M059J (cell line): ENCODE measurements at places on chromosomes 12 and 14. TPM values are rescaled to one million over a fixed set of nuclear protein-coding genes. Genes with fewer than 3 reads are reported as not detected.
A peak's percentile ranks its signal among the peaks of the same experiment; 100 is the strongest.

- no peak for DNase-seq
Observed at GRCh38 chr12:124940143-124940392, 25.6 kb upstream of the UBC start.

DNA sequence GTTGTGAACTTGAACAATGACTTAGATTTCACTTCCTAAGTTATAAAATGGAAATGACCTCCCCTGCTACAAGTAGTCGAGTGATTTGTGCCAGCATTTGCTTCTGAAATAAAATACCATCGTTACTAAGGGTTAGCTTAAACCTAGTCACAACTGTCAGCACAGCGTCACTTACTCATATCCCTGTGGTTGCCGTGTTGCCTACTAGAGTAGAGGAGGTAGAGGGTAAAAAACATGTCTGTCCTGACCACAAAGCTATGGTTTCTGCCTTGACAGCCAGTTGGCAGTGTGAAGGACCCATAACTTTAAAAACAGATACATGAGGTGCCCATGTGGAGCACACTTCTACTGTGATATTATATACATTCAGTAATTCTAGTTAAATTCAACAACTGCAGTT is 234.2 kb upstream of the RGS6 start:
- DNase-seq, result peak; percentile 38

DNA sequence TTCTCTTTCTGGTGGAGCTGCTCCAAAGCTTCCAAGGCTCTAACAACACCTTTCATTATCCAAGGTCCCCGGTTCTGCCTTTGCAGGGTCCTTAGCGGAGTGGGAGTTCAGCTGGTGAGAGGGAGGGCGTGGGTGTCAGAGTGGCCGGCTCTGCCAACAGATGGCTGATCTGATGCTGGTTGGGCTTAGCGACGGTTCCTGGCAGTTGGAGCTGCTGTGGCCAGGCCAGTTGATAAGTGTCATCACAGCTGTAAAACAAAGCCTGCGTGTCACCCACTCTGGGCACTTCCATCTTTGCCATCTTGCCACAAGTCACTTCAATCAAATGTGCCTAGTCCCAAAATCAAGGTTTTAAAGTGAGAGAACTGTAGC is 36.3 kb downstream of the RIN3 start:
- DNase-seq, result no peak

GRCh38 chr12:51217133-51217967 is 512 bp downstream of the POU6F1 start:
- DNase-seq, result peak; percentile 28

GRCh38 chr12:57047981-57048380 is 1.9 kb downstream of the MYO1A start:
- peak; percentile 65 for DNase-seq

DNA sequence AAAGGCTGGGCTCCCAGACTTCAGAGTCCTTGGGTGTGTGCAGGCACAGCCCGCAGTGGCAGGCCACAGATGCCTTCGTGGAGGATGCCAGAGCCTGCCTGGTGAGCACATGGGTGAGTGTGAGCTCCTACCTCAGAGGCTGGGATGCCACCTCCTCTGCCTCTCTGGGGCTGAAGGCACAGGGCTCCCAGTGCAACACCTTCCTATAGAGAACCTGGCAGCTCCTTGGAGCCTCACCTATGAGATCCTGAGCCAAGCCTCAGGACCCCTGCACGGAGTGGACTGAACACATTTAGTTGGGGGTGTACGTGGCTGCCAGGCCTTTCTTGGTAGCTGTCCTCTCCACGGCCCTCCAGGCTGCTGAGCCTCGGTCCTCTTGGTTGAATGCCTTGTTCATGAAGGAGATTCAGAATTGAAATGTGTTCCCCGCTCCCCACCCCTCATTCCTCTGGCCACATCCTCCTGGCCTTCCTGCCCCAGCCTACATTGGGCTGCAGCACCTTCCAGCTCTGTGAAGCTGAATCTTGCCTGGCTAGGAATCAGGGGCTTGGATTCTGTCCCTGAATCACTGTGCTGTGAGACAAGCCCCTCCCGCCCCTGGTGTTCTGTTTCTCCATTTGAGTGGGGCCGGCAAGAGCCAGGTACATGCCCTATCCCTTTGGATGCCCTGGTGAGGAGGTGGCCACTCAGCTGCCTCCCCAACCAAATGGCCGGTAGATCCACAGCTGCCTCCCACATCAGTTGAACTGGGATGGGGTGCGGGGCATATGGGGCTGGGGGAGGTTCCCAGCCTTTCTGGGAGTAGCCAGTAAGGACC is 38.7 kb upstream of the TRAF3 start:
- no peak for DNase-seq

- DNase-seq, result peak; percentile 96
Observed at GRCh38 chr14:89137526-89138163, 279.4 kb downstream of the FOXN3 start.

DNA sequence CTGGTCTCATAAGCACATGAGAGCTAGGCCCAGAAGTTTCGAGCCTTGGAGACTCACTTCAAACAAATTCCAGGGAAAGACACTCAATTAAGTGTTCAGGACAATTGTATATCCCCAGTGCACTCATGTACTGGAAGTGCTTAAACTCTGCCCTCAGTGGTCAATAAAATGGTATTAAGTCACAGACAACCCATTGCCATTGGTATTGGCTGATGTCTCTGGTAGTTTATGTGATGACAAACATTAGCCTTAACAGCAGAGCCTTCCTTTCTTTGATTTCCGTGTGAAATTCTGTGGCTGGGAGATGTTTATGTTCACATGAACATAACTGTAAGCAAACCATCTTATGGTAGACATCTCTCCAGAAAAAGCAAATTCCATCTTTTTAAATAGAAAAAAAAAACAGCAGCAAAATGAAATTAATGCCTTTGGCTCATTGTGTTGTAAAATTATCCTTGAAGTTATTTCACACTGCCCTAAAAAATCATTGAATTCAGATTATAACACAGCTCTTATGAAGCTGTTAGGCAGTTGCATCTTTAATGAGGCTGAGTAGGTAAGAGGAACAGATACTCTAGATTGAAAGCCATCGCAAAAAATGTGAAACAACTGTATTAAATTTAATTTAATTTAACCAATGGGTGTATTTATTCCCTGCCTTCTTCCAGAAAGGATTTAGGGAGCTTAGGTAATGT is 216.2 kb upstream of the PLEKHG7 start:
- DNase-seq, result no peak

- no peak for DNase-seq
Observed at GRCh38 chr12:19039515-19039914, 90.0 kb upstream of the PLEKHA5 start.

DNA sequence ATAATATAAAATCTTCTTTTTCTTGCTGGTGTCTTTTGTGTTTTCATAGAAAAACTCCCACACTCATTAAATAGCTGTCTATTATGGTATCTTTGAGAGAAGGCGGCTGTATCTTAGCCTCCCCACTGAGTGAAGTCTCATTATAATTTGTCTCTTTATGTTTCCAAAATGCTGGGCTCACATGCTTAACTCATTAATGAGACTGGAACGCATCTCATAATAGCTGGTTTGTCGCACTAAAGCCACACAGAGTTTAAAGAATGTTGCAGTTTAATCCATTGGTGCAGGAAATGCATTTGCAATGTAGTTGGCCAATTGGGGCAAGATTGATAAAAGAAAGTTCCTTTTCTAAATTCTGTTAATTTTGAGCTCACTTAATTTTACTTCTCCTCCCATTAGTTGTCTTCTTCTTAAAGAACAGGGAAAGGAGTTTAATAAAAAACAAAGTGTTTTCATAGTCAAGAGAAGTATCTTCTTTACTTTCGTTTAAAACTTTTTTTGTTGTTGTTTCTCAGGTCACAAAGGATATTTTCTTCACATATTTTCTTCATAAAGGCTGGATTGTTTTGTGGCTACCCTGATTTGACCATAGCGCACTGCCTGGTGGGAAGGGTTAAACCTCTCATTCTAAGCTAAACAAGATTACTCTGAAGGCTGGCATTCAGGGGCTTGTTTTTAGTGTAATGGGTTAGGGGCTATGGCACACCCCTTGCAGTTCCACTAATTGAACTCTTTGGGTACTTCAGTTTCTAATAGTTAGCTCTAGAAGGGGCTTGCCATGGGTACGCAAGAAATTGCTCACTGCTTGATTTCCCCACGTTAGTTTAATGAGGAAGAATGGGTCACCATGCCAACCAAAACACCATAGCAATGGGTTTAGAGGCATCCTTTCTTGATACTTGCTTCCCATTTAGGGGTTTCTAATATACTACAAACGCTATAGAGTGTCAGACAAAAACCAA is 197.0 kb downstream of the TMTC2 start:
- DNase-seq, result no peak

- no peak for DNase-seq
Observed at GRCh38 chr14:102949801-102950451, 27.5 kb downstream of the AMN start.

GRCh38 chr12:79655036-79655435 is 35.7 kb downstream of the PAWR start:
- peak; percentile 30 for DNase-seq

DNA sequence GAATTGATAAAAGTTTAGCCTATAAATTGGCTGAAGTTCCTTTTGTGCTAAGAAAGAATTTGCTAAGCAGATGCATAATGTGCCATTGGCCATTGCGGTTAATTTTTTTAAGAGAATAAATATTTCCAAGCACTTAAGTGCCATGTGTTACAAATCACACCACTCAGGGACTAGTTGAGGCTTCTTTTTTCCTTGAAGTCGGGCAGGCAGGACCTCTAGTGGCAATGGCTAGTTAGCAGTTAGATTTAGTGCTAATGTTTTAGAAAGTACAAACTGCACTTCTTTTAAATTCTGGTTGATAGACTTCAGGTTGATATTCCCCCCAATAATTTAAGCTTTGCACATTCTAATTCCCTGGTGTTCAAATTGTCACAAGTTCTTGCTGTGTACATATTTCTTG is 294.3 kb downstream of the APAF1 start:
- DNase-seq, result peak; percentile 15

DNA sequence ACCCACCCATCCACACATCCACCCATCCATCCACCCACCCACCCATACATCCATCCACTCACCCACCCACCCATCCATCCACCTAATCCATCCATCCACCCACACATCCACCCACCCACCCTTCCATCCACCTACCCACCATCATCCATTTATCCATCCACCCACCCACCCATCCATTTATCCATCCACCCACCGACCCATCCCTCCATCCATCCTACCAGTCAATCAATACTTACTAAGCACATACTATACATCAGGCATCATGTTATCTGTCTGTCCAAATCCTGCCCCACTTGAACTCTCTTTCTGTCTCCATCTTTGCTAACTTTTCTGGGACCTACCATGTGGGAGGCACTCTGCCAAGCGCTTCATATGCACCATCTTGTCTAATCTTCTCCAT is 15.4 kb downstream of the GALNT9 start:
- DNase-seq, result no peak

GRCh38 chr14:100526632-100527031 is 60.6 kb downstream of the BEGAIN start:
- DNase-seq, result no peak

GRCh38 chr12:13073173-13073572 is 29.0 kb downstream of the FAM234B start:
- DNase-seq, result no peak

GRCh38 chr14:65128096-65128495 is 25.8 kb upstream of the MAX start:
- no peak for DNase-seq

DNA sequence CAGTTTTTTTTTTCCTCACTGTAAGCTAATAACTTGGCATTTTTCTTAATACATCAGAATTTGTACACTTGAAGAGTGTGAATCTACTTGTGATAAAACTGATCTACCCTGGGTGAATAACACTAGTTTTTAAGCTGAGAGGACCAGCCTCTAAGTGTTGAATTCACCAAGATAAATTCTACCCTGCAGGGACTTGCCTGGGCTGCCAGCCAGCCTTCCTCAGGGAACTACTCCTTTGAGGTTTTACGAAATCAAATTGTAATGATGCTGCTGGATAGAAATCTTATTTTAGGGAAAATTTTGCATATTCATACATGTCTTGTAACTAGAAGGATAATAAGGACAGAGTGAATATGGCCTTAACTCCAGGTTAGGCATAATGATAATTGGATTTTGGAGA is 1.9 kb downstream of the MED21 start:
- peak; percentile 18 for DNase-seq

DNA sequence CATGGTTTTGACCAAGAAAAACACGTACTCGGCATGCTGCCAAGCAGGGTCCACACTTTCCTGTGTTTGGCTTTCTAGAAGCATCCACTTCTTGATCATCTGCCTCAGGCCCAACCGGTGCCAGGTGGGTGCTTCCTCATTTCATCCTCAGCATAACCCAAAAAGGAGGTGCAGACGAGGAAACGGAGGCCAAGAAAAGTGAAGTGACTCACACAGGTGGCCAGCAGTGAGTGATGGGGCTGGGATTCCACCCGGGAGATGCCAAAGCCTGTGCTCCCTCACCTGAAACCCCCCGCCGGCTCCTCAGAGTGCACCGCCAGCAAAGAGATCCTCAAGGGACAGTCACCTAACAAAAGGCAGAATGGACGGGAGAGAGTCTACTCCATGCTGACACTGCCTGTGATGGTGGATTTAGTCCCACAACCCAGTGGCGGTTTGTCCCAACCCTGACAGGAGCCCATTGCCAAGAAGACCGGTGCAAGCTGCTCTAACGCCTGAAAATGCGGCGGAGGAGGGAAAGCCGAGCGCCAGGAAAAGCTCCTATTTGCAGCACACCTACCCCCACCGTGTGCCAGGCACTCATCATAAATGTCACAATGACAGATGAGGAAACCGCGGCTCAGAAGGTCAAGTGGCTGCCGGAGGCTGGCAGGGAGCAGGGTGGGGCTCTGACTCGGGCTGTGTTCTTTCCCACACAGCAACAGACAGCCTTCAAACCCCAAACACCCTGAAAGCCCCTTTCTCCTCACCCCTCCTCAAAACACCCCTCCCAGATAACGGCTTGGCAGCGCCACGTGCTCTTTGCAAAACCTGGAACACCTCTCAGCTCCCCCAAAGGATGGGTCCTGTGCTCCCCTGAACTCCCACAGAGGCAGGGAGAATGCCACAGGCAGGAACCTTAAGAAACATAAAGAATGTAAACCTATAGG is 18.8 kb downstream of the BCL11B start:
- DNase-seq, result no peak

DNA sequence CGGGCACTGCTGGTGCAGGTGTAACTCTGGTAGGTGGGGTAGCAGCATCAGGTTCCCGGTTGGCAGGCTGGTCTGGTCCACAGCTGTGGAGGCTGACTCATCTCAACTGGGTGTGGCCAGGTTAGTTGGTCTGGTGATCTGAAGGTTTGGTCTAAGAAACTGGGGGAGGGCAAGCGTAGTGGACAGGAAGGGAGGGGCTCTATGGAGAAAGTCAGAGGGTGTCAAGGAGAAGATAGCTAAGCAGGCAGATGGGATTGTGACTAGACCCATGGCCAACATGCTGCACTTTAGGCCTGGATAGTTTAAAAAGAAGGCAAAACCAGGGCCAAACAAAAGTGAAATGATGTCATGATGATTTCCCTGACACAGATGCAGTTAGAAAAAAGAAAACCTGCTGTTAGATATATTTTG is 7.9 kb downstream of the TRIM9 start:
- DNase-seq, result peak; percentile 28

PRORP gene
- total RNA-seq, result 38.2 and 54.3 TPM in 2 replicates

DTX1 gene
- total RNA-seq, result not detected in 2 replicates

KLRG1 gene
- total RNA-seq, result not detected in 2 replicates

ACOT4 gene
- total RNA-seq, result 0.15 TPM in 1 of 2 replicates, not detected in the other

CFAP251 gene
- total RNA-seq, result 1.1 and 1.2 TPM in 2 replicates
